ENCODE measurements at places on chromosomes 1 and 21.

- no peak for DNase-seq
Measured at GRCh38 chr1:7257225-7257624, 472.0 kb downstream of the CAMTA1 start.

GRCh38 chr1:155117610-155118009 lies 10.1 kb upstream of the EFNA1 start:
- no peak for DNase-seq

- DNase-seq, result no peak
Measured at GRCh38 chr1:65832296-65832695, 39.6 kb downstream of the PDE4B start.

DNA sequence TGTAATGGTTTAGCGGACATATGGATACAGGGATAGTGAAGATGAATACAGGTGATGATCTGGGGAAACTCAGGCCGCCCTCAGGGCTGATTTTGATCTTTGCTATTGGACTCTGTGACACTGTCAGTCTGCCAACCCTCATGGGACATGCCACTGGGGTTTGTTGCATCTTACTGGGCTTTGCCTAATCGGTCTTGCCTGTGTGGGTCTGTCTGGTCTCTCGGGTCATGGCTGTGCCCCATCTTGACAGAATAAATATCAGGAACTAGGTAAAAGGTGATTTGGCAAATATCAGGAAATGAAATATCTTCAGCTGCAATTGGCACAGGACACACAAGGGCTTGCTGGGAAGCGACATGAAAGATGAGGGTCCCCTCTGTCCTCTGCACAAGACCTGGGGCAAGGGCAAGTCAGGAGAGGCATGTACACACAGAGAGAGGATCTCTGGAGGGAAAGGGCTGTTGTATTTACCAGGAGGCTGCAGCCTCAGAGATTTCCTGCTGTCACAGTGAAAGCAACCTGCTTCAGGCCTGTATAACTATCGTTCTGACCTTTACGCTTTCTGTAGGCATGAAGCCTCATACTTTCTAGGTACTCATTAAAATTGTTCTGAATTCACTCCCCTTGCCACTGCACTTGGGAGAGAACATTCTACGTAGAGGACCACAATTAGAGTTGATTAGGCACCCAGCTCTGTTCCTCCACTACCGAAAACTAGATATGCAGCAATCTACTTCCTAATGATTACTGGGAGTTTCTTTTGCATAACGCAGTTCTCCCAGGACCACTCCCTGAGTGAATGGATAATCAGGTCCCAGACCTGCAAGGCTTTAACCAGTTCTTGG lies 52.0 kb upstream of the GADD45A start:
- no peak for DNase-seq

GRCh38 chr1:35029761-35030160 lies 2.0 kb downstream of the ZMYM6 start:
- no peak for DNase-seq

- no peak for DNase-seq
Measured at GRCh38 chr1:17558541-17558940, 19.0 kb downstream of the ARHGEF10L start.

DNA sequence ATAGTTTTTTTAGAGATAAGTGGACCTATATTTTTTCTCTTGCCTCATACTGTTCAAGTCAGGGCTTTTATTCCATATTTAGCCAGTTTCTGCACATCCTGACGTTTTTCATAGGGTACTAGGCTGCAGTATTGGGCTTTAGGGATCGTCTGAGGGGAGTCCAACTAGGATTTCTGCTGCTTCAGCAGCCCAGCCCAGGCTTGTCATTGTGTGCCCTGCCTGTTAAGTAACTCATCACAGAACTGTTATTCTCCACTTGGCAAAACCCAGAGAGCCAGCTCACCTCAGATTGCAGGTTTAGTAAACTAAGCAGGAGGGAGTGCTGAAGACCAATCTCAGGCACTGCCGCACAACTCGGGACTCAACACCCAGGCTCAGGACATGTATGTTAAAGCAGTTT lies 2.8 kb downstream of the GALNT2 start:
- DNase-seq, result no peak

- DNase-seq, result no peak
Measured at GRCh38 chr1:56206391-56206790, 373.0 kb downstream of the PLPP3 start.

GRCh38 chr1:48654606-48655210 lies 122.0 kb downstream of the BEND5 start:
- no peak for DNase-seq

GRCh38 chr1:226981386-226981817 lies 41.3 kb downstream of the COQ8A start:
- DNase-seq, result no peak

DNA sequence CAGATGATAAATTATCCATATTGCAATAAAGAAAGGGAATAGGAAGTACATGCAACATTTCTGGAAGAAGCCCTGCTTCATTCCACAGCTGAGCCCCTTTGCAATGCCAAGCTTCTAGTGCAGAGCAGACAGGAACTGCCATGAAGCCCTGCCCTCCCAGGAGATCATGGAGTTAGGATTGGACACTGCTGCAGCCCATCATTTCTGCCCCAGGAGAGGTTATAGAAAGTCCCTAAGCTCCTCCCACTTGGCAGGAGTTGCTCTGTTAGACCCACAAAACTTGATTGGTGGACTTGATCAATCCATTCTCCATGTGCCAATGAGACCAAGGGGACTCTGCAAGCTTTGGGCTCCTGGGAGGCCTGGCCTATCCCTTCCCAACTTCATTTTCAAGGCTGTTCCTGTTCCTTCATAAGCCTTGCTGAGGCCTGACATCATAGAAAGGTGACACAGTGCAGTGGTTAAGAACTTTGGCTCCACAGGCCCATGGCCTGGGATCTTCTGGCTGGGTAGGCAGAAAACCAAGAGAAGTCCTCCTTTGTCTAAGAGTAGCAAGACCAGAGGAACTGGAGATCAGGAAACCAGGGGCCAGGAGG lies 1.3 kb upstream of the LAPTM5 start:
- DNase-seq, result no peak

GRCh38 chr1:8406960-8407359 lies 89.0 kb downstream of the SLC45A1 start:
- no peak for DNase-seq

Measured in stimulated activated CD8-positive, alpha-beta memory T cell treated with anti-CD3 and anti-CD28 coated beads, Interleukin-2, amount 100 ng/mL, for 1 hour (primary cell).